ENCODE measurements at places on chromosomes 12 and 14. TPM values are rescaled to one million over a fixed set of nuclear protein-coding genes. Genes with fewer than 3 reads are reported as not detected.

Gene SERPINA12
- total RNA-seq: not detected

Gene CHFR
- total RNA-seq: 22.5 TPM

Gene DACT1
- 3.2 TPM for total RNA-seq

Gene TMEM121
- total RNA-seq: 1.3 TPM

Gene PSMB11
- total RNA-seq: not detected

Gene ABHD12B
- not detected for total RNA-seq

Gene KRT75
- not detected for total RNA-seq

Gene TGFB3
- total RNA-seq: 57.5 TPM

Gene LUM
- 130 TPM for total RNA-seq

Gene PIWIL1
- total RNA-seq: not detected

Gene ADAM21
- total RNA-seq: 0.54 TPM

GRCh38 chr12:107440606-107441005 is 245.0 kb upstream of the PWP1 start:
- no peak for DNase-seq

DNA sequence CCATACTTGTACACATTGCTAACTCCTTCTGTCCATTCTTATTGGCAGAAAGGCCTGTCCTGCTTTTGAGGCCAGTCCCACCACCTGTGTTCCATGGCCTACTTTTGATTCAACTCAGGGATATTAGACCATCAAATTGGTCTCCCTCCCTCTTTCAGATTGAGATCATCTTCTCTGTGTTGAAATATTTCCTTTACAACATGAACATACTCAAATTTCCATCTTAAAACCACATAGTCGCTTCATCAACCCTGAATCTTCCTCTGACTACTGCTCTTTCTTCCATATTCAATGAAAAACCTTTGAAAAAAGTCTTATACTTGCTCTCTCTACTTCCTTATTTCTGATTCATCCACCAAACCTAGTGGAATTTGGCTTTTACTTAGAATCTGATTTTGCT is 34.9 kb downstream of the TRMT5 start:
- DNase-seq: no peak

DNA sequence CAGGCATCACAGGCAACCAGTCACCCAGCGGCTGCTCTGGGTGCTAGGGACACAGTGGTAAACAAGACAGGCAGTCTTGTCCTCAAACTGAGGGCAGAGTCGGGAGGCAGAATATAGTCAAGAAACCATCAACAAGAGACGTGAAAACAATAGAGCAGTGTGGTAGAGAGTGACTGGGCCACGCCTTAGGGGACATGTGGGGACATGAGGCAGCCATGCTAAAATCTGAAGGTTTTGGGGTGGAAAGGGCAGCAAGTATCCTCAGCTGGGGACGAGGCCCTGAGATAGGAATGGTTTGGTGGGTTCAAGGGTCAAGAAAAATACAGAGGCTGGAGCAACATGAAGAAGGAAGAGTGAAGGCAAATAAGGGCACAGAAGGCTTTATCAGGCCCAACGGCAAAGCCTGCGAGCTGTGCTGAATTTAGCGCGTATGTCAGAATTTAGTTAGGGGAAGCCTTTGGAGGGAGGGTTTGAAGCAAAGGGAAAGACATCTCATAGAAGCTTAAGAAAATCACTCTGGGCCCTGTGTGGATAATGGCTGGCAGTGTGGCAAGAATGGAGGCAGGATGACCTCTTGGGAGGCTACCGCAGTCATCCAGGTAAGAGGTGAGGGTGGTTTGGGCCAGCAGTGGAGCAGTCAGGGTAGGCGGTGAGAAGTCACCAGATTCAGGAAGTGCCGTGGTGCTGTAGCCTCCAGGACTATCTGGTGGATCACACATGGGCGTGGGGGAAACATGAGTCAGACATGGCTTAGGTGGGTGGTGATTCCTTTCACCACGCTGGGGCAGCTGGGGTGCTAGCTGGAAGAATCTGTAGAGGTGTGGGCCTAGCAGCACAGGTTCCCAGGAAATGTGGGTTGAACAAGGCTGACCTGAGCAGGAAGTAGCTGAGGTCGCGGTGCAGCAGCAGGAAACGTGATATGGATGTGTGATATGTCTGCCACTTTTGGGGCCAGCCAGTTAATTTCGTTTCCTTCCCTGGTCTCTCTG is 3.0 kb downstream of the EVL start:
- DNase-seq: peak; percentile 79

- no peak for DNase-seq
These were observed 250.9 kb upstream of the FOXN3 start for GRCh38 chr14:89667983-89668382.

DNA sequence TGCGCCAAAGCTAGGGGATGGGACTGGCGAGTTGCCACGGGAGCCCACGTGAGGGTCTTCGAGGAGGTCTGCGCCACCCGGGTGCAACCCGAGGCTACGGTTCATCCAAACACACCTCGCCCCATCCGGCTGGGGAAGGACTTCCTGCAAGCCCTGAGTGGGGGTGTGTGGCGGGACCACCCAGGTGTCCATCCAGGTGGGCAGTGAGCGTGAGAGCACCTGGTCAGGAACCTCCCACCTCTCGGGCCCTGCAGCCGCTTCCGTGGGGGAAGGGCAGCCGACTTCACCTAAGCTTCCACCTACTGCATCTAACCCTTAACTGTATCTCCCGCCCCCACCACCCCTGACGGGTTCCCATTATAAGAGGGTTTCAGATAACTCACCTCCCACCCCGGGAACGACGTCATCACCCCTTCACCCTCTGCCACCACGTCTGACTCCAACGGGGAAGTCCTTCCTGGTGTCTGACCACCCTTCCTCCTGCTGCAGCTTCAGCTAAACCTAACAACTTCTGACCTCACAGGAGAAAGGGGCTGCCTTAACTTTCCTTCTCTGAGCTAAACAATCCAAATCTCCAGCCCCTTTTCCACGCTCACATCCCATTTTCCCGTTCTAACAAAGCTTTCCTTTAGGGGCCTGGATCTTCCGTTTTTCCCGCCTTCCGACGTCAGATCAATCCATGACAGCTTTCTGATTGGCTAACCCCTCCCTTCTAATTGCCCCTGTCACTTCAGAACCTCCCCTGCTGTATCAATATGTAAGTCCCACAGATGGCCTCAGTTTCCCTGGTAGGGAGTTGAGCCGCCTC is 27.4 kb upstream of the SMUG1 start:
- DNase-seq: peak; percentile 73

GRCh38 chr14:20905676-20906075 is 14.5 kb downstream of the RNASE3 start:
- DNase-seq: no peak

- no peak for DNase-seq
These were observed 84.0 kb downstream of the BORCS5 start for GRCh38 chr12:12440784-12441428.

DNA sequence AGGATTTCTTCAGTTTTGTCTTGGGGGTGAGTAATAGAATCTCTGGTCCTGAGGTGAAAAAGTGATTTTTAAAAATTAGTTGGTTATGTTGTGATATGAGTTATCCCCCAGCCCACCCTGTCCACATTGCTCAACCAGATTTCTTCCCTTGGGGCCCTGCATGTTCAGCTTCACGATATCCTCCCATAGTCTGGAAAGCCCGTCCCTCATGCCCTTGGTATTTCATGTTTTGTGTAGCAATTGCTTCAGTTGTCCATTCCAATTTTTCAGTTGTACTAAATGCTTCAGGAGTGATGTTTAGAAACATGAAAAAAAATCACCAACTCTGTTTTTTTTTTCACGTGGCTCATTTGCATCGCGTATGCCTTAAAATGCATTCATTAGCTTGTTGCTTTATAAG is 17.5 kb upstream of the BICD1 start:
- no peak for DNase-seq

DNA sequence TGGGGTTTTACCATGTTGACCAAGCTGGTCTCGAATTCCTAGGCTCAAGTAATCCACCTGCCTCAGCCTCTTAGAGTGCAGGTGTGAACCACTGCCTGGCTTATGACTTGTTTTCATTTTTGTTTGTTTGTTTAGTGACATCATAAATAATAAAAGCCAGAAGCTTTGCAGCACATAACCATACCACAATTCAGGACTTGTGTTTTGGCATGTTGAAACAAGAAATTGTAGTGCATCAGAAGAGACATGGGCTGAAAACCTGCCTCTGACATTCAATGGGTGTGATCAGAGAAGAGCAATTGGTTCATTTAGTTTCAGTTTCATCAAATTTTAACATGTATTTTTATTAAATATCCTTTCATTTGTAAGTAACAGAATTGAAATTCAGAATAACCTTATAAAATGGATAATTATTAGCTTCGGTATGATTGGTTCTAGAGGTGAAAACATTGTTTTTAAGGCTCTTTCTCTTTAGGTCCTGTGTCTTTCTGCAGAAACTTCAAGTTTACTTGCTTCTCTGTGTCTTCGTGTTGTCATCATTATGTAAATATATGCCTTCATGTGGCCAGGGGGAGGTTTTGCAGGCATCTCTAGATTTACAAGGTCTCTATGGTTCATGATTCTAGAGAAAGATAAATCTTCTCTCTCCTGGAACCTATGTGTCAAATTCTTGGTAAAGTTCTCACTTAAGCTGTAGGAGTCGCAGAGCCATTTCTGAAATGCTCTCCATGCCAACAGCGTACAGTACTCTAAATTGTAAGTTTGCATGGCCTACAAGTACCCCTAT is 312.0 kb downstream of the KCNC2 start:
- DNase-seq: no peak

- no peak for DNase-seq
These were observed 32.1 kb upstream of the HECTD1 start for GRCh38 chr14:31239741-31240140.

DNA sequence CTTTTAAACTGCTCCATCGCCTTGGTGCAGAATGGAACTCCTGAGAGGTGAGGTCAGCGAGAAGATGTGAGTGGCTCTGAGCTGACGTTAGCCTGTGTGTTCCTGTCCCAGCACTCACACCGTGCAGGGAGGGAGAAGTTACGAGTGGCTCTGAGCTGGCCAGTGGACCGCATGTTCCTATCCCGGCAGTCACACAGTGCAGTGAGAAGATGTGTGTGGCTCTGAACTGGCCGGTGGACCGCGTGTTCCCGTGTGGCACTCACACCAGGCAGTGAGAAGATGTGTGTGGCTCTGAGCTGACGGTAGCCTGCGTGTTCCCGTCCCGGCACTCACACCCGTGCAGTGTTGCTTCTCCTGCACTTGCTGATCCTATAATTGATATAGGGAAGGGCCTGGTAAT is 59.9 kb downstream of the VCPKMT start:
- DNase-seq: peak; percentile 66

- no peak for DNase-seq
These were observed 6.6 kb upstream of the KRT18 start for GRCh38 chr12:52942066-52942900.

GRCh38 chr14:91108941-91109611 is 4.8 kb upstream of the DGLUCY start:
- no peak for DNase-seq

DNA sequence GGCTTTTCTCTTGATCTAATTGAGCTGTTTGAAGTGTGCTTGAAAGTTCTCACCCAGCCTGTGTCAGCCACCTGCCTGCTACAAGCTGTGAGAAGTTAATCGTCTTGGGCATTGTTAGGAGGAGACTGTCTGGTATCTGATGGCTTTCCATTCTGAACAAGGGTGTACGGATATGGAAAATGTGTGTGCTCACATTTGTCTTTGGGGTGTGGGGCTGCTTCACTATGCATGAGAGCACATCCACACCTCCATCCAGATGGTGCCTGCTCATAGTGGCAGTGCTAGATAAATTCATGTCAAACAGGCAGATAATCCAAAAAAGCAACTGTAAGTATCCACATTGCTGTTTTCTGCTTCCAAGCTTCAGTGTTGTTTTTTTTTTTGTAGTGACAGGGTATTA is 462.2 kb downstream of the DIO2 start:
- no peak for DNase-seq

DNA sequence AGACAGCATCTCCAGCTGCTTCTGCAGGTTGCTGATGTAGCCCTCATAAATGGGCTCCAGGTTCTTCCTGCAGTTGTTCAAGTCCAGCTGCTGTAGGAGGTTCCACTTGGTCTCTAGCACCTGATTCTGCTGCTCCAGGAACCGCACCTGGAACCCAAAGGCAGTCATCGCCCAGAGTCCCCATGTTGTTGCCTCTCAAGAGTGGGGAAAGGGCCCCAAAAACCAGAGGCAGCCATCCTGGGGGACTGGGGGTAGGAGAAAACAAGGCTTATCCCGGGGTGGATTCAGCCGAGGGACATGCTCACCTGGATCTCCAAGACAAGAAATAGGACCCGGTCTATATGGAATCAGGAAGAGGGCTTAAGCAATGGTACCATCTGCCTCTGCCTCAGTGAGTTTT is 2.3 kb downstream of the KRT72 start:
- peak; percentile 39 for DNase-seq

GRCh38 chr12:13740149-13740545 is 241.3 kb downstream of the GRIN2B start:
- no peak for DNase-seq

DNA sequence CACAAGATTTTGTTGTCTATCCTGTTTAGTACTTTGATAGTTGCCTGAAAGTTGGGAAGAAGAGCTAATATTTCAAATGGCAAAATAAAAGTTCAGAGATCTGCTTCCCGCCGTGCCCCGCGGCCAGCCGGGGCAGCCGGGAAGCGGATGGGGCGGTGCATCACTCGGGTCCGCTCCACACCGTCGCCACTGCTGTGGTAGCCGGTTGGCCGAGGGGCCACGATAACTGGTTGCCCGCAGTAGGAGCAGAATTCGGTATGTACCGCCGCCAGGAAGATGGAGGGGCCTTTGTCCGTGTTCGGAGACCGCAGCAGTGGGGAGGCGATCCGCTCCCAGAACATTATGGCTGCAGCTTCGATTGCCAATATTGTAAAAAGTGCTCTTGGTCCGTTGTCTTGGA is 427.2 kb upstream of the PDE3A start:
- no peak for DNase-seq

- DNase-seq: no peak
These were observed 76.3 kb downstream of the SCFD1 start for GRCh38 chr14:30698463-30698862.

- no peak for DNase-seq
These were observed 276.2 kb downstream of the SSPN start for GRCh38 chr12:26471560-26471959.

GRCh38 chr14:92560106-92560865 is 46.7 kb downstream of the RIN3 start:
- no peak for DNase-seq

- DNase-seq: no peak
These were observed 104.5 kb downstream of the TGFB3 start for GRCh38 chr14:75877292-75877691.

DNA sequence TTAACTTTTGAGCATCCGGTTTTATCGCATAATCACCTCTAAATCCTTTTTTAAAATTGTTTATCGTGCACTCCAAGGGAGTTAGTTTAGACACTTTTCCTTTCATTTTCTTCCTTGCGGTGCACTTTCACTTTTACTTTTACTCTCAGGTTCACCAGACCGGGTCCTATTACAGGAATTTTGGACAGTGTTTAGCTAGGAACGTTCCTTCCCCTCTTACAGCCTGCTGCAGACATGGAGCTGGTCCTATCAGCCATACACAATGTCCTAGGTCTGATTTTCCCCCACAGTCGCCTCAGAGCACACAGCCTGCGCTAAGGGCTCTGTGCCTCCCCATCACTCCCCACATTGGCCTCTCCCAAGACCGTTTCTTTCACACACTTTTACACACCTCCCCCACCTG is 103.9 kb downstream of the ALG10 start:
- no peak for DNase-seq

- no peak for DNase-seq
These were observed 127.0 kb downstream of the NPAS3 start for GRCh38 chr14:33065634-33066033.

Data from cardiac septum (tissue), 1 donor.